Lower leg skin (tissue), 4 donors: ENCODE measurements at places on chromosomes 1 and 21.

DNA sequence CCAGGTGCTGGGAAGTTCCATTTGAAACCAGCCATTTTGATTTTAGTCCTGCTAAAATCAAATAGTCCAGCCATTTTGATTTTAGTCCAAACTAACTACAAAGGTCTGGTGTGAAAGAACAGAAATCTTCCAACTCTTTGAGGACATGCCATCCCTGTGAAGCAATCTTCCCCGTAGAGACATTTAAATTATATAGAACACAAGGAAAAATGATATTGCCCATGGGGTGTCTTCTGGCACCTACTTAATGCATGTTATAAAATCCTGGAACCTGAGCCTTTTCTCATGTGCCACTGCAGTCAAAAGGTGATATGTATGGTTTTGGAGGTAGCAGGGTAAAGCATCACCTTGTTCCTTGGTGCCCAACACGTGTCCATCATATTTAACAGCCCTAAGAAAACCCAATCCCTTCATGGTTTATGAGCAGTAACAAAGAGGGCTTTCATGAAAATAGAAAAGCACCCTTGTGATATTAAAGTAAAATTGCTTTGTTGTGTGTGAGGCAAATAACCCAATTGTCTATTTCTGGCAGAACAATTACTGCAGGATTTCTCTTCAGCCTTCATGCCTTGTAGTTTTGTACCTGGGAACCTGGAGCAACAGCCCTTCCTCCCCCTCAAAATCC, 26.3 kb downstream of the ANGPTL7 start:
- DNase-seq: no peak

DNA sequence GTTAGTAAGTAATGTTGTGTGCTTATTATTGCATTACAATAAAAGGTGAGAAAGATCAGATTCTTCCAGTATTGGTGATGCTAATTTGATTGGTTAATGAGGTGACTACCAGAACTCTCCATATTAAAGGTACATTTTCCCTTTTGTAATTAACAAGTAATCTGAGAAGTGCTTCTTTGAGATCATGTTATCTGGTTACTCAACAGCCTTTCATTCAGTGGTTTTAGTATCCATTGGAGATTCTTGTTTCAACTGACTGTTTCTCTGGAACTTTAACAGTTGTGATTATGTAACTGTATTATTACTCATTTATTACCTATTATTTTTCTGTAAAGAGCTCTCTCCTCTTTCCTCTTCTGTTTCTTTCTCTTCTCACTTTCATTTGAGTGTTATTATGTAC, 86.7 kb downstream of the PEX14 start:
- DNase-seq: no peak

GRCh38 chr1:69585666-69586065, 17.9 kb downstream of the LRRC7 start:
- DNase-seq: no peak

DNA sequence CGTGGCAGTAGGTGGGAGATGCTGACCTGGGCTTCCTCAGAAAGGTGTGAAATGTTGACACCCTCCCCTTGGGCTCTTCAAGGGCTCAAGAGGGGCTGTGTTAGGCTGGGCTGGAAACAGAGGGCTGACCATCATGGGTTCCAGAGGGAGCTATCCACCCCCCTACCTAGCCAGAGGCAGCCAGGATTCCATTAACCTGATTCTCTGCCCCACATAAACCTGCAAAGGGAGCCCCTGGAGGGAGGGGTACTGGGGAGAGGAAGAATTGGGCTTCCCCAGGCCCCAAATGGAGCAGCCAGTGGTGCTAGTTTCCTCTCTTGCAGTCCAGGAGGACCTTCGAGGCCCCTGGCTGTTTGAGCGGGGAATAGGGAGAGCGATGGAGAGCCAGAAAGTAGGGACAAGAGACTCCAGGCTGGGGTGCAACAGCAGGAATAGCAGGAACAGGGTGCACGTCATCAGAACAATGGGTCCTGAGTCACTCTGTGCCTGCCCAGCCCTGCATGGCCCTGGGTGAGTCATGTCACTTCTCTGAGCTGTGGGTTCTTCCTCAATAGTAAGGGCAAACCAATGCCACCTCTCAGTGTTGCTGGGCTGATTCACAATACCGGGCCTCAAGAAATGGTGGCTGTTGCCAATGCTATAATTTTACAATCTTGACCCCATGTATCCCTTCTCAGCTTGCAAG, 121.2 kb downstream of the EPHB2 start:
- peak; percentile 55 for DNase-seq

- no peak for DNase-seq
Measured at GRCh38 chr1:32341186-32341757, 5.2 kb upstream of the MARCKSL1 start.

DNA sequence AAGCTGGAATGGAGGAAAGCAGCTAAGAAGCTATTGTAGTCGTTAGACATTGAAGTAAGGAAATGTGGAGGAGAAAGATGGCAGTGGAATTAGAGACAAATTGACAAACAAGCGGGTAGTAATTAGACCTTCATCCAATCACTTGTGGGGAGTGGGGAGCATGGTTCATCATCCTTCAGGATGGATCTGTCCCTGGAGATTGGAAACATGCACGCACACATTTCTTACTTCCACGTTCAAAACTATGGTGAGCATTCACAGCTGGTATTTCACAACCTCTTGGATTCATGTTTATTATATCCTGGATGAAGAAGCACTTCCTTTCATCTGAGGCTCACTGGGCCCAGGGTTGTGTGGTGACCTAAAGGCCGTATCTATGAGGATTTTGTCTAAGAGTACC, 188.1 kb downstream of the ST6GALNAC3 start:
- DNase-seq: no peak

- DNase-seq: no peak
Measured at GRCh38 chr1:1956101-1956500, 37.0 kb upstream of the TMEM52 start.

GRCh38 chr1:160474392-160475242, 48.4 kb downstream of the SLAMF6 start:
- no peak for DNase-seq

DNA sequence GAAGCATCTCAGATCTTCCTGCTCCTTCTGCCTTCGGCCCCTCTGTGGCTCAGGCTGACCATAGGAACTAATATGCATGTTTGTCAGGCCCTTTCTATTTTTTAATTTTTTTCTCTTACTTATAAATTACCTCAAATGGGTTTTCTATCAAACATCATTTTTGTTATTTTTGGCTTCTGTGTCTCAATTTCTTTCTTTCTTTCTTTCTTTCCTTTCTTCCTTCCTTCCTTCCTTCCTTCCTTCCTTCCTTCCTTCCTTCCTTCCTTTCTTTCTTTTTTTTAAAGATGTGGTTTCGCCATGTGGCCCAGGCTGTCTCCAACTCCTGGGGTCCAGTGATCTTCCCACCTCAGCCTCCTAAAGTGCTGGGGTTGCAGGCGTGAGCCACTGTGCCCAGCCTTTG, 36.2 kb upstream of the TLR5 start:
- DNase-seq: no peak

DNA sequence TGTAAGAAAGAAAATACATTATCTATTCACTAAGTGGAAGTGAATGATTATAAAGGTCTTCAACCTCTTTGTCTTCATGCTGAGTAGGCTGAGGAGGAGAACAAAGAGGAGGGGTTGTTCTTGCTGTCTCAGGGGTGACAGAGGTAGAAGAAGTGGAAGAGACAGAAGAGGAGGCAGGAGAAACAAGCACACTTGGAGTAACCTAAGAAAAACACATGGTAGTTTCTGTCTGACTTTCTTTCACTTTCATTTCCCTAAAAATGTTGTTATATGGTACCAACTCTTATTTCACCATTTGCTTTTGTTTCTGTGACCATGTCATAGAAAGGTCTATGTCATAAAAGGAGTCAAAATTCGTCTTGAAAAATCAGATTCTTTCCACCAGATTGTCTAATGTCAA, 696.6 kb upstream of the BRINP3 start:
- DNase-seq: no peak

- DNase-seq: no peak
Measured at GRCh38 chr21:32132881-32133280, 146.0 kb downstream of the MIS18A start.

DNA sequence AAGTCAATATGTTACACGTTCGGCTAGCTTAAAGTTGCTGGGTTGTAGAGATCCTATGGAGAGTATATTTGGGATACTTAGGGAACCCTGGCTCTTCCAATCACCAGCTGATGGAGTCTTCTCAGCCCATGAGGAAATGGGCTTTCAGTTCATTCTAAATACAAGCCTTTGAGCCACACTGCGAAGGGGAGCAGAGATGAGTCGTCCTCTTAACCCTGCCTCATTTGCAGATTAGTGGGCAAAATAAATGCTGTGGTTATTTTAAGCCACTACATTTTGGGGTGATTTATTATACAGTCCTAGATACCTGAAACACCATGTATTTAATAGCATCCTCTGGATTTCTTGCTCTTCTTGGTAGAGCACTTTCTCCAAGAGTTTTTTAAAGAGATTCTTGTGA, 19.0 kb upstream of the VCAM1 start:
- no peak for DNase-seq

DNA sequence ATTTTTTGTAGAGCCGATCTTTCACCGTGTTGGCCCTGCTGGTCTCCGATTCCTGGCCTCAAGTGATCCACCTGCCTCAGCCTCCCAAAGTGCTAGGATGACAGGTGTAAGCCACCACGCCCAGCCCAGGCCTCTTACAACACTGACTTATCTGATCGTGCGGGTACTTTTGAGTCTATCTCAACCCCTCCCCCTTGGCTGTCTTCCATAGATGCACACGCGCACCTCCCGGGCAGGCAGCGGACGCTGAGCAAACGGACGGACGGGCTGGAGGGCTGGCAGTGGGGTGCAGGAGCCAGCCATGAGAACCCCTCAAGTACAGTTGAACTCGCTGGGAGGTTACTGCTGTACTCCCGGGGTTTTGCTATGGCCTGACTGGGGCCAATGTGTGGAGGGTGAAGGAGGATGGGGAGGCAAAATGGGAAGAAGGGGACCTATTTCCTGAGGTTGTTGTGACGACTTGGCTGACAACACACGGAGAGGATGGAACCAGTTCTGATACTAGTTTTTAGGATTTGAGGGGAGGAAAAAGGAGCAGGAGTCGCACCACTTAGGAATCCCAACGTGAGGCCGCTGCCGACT, 959 bp downstream of the CD58 start:
- DNase-seq: peak; percentile 88

- DNase-seq: no peak
Measured at GRCh38 chr1:181104042-181104789, 15.7 kb downstream of the IER5 start.

DNA sequence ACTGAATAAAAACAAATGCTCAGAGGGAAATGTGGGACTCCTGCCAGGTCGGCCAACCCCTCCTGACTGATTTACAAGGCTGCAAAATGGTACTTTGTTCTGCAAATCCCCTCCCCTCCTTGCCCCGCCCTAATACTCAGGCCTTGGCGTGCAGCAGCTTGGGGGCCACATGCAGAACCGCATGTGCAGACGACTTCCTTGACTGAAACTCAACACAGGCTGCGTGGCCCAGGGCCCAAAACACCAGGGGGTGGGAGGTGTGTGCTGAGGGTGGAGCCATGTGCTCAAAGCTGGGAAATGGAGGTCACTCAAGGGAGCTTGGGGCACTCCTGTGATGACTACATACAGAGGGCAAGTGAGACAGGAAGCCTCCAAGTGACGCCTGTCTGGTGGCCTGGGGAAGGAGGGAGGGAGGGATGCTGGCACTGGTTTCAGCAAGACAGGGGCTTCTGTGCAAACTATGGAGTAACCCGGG, 87.2 kb downstream of the MRPL37 start:
- peak; percentile 94 for DNase-seq

GRCh38 chr1:214983126-214983869, 99.2 kb upstream of the KCNK2 start:
- no peak for DNase-seq

DNA sequence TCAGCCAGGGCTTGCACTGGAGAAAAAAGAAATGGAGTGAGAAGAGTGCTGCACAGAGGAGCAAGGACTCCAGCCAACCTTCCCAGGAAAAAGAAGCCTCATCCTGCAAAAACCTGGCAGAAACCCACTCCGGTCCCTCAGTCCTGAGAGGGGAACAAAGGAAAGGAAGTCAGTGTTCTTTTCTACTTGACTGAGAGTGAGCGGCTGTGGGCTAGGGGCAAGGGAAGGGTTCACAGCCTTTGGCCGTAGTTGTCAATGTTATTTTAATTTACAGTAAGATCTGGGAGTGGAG, 8.9 kb upstream of the GOLT1A start:
- no peak for DNase-seq

- no peak for DNase-seq
Measured at GRCh38 chr1:203772836-203773235, 7.9 kb downstream of the LAX1 start.

- no peak for DNase-seq
Measured at GRCh38 chr1:116737020-116737854, 17.0 kb upstream of the CD2 start.

- DNase-seq: peak; percentile 81
Measured at GRCh38 chr1:228206582-228207351, 1.1 kb upstream of the OBSCN start.

DNA sequence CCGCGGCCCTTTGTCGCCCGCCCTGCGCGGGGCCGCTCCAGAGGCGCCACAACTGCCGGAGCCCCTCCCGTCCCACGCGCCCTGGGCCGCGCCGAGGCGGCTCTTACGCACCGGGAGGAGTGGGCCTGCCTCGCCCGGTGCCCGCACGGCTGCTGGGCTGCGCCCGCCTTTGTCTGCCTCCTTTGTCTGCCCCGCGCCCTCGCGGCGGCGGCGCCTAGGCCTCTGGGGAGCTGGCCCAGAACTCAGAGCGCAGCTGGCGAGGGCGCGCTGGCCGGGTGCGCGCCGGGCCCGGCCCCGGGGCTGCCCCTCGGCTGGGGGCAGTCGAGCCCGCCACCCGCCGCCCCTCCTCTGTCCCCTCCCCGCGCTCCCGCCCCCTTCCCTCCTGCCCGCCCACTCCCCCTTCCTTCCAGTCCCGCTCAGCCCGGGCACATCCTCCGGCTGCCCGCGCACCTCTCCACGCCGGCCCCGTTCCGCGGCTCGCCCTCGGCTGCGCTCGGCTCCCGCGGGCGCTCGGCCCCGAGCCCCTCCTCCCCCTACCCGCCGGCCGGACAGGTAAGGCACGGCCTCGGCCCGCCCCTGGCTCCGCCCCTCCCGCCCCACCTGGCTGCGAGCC, at the start of gene DRAXIN:
TSS of gene DRAXIN (plus strand) at position 409 of the 613 bp plus-strand sequence. CDS start 14,549 bp downstream, outside the sequence.
- no peak for DNase-seq

GRCh38 chr1:204634260-204634910, 51.2 kb downstream of the LRRN2 start:
- DNase-seq: no peak

DNA sequence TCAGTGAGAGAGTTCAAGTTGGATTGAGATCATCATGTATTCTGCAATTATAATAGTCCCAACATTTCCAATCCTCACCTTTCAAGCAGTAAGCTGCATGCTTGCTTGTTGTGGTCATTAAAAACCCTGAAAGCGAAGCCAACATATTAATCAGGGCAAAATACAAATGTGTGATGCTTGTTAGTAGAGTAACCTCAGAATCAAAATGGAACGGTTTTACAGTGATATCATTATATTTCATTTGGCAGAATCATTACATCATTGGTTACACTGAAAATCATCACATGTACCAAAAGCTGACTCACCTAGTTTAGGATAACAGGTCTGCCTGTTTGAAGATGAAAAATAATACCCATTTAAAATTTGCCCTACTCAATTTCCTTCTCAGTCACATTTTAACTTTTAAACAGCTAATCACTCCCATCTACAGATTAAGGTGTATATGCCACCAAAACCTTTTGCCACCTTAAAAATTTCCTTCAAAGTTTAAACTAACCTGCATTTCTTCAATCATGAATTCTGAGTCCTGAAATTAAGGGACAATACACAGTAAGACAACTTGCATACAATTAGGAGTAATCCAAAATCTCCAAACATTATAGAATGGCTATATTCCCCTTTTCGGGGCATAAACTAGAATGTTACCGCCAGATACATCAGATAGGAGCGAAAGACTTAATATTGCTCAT, 3.5 kb downstream of the GAS5 start:
- DNase-seq: no peak
